ENCODE measurements at places on chromosomes 13 and 19.

DNA sequence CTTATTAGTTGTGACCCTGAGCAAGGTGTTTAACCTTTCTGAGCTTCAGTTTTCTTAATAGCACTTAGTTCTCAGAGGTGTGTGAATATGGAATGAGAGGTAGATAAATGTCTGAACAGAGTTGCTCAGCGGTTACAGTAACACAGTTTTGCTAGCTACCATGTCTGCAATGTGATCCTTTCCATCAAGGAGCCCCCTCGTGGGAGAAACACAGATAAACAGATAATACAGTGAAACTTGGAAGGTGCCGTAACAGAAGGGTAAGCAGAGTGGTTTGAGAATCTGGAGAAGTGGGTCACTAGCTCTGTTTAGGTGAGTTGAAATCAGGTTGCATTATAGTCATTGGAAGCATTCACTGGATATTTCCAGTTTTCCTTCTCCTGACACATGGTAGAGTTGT lies 38.9 kb downstream of the IRS2 start:
- H3K4me1 ChIP-seq = peaks cover 13% of the 10 kb centered on the region
- peaks cover 3% of the 10 kb centered on the region for H3K36me3 ChIP-seq
- no peak overlapping the region for H3K4me3 ChIP-seq
- DNase-seq = no peak
- H3K27me3 ChIP-seq = no peaks in the 10 kb centered on the region

GRCh38 chr13:111668451-111668850 lies 348.0 kb downstream of the TEX29 start:
- H3K36me3 ChIP-seq = no peaks in the 10 kb centered on the region
- DNase-seq = no peak
- H3K4me1 ChIP-seq = no peaks in the 10 kb centered on the region
- H3K27me3 ChIP-seq = no peaks in the 10 kb centered on the region
- H3K27ac ChIP-seq = no peak overlapping the region
- no peak overlapping the region for H3K4me3 ChIP-seq

DNA sequence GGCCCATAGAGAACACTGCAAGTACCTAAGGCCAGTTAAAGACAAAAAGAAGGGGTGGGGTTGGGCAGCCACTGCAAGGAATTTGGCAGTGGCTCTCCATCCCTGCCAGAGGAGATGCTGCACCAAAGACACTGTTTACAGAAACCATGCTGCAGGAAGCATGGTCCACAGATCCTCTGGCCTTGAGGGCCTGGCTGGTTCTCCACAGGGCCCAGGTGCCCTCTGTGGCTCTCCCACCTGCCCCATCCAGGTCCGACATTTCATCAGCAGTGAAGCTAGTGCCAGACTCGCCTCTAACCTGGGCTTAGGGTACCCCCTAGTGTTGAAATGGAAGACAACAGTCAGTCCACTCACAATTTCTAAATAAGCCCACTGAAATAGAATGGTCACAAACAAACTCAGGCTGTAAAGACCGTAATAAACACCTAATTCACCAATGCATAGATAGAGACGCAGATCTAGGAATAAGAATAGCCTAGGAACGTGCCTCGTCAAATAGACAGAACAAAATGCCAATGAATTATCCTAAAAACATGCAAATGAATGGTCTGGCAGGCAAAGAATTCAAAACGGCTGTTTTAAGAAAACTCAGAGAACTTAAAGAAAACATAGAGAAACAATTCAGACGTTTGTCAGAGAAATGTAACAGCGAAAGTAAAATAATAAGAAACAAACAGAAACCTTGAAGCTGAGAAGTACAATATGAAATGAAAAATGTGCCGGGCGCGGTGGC lies 23.3 kb downstream of the LYPD4 start:
- no peaks in the 10 kb centered on the region for H3K36me3 ChIP-seq
- H3K27ac ChIP-seq = no peak overlapping the region
- peaks cover 20% of the 10 kb centered on the region for H3K27me3 ChIP-seq
- DNase-seq = peak; percentile 56
- H3K4me1 ChIP-seq = peaks cover 3% of the 10 kb centered on the region

DNA sequence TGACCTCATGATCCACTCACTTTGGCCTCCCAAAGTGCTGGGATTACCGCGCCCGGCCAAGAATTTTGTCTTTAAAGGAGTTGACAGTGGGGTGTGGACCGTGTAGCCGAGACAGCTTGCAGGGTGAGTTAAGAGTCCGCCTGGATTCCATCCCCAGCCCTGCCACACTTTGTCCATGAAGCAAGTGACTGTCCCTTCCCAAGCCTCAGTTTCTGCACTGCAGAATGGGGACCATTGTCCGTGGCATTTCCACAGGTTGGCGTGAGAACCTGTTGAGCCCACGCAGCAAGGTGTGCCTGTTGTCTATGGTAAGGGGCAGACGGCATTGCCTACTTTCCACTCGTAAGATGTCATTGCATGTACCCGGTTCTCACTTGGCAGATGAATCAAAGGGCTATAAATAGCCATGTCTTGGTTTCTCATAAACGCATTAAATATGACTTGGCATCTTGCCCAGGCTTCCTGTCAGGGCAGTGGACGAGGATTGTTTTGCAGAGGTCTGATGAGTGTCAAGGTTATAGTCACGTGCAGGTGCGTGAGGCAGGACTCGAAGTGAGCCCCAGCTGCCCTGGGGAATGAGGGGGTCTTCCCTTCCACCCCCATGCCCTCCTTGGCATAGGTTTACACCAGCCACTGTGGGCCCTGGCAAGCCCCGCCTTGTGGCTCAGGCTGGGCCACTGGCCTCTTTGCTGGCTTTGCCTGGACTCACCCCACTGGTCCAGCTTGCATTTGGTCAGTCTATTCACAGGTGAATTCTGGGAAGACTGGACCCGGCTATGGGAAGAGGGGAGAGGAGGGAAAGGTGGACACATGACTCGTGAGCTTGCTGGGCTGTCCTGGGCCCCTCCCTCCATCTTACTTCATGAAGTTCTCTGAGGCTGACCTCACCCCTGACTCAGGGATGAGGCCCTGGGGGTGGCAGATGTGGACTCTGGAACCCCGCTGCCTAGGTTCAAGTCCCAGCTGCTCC lies 14.6 kb downstream of the FAM187B start:
- H3K27ac ChIP-seq = peak overlapping the region; percentile 96
- H3K27me3 ChIP-seq = no peaks in the 10 kb centered on the region
- peak overlapping the region; percentile 61 for H3K4me3 ChIP-seq
- H3K36me3 ChIP-seq = no peaks in the 10 kb centered on the region
- peak; percentile 76 for DNase-seq

GRCh38 chr19:39131255-39131755 lies 5.7 kb downstream of the PAK4 start:
- DNase-seq = no peak
- H3K4me1 ChIP-seq = peaks cover 40% of the 10 kb centered on the region
- no peaks in the 10 kb centered on the region for H3K36me3 ChIP-seq
- H3K27ac ChIP-seq = peak overlapping the region; percentile 41
- H3K27me3 ChIP-seq = no peaks in the 10 kb centered on the region
- H3K4me3 ChIP-seq = no peak overlapping the region

DNA sequence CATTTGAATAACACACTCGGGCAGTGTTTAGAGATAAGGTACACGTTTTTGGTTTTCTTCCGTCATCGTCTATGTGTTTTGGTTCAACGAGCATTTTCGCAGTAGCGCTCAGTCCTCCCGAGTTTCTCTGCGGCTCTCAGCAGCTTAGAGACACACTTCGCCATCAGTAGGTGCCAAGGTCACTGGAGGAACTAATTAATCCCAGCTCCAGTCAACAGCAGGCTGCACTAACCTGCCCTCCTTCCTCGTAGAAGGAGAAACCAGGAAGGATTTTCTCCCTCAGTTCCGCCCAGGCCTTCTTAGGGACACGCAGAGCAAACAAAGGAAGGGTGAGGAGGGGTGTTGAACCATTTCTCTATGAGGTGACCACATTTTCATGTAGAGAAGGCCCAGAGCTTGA lies 12.6 kb downstream of the MBNL2 start:
- H3K4me1 ChIP-seq = peaks cover 65% of the 10 kb centered on the region
- peaks cover 23% of the 10 kb centered on the region for H3K36me3 ChIP-seq

- peaks cover 78% of the 10 kb centered on the region for H3K4me1 ChIP-seq
- H3K27me3 ChIP-seq = no peaks in the 10 kb centered on the region
- H3K36me3 ChIP-seq = peaks cover 4% of the 10 kb centered on the region
Observed at GRCh38 chr13:75764251-75764925, 128.3 kb downstream of the LMO7 start.

GRCh38 chr19:24140099-24140498 lies 53.1 kb downstream of the ZNF254 start:
- H3K27me3 ChIP-seq = no peaks in the 10 kb centered on the region
- no peak overlapping the region for H3K4me3 ChIP-seq
- no peak for DNase-seq
- H3K4me1 ChIP-seq = no peaks in the 10 kb centered on the region

DNA sequence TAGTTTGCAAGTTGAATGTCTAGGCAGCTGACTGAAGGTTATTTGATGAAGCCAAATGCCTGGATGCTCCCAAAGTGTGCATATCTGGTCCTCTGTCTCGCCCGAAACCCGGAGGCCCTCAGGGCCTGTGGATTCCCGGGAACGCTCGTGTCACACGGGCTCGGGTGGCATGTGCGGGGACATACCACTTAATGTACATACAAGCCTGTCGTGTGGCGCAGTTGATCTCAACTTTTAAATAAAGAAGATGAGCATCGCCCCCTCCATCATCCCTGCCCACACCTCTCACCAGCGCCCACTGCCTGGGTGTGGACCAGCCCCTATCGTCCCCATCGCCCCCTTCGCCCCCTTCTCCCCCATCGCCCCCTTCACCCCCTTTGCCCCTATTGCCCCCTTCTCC lies 33.9 kb downstream of the ATP11A start:
- H3K4me3 ChIP-seq = no peak overlapping the region
- peaks cover 50% of the 10 kb centered on the region for H3K4me1 ChIP-seq
- peaks cover 5% of the 10 kb centered on the region for H3K36me3 ChIP-seq
- DNase-seq = no peak
- H3K27ac ChIP-seq = no peak overlapping the region
- no peaks in the 10 kb centered on the region for H3K27me3 ChIP-seq

DNA sequence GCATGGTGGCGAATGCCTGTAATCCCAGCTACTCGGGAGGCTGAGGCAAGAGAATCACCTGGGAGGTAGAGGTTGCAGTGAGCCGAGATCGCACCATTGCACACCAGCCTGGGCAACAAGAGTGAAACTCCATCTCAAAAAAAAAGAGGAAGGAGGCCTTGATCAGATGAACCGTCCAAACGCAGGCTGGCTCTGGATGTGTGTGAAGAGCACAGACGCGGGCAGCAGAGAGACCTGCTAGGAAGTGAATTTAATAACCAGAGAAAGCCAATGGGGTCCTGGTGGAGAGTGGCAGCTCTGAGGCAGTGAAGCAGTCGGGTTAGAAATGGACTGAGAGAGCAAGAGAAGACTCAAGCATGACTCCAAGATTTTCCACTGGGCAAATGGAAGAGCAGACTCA lies 136.5 kb downstream of the RNF17 start:
- H3K4me1 ChIP-seq = peaks cover 2% of the 10 kb centered on the region
- peaks cover 55% of the 10 kb centered on the region for H3K36me3 ChIP-seq
- H3K27me3 ChIP-seq = no peaks in the 10 kb centered on the region
- H3K27ac ChIP-seq = no peak overlapping the region

DNA sequence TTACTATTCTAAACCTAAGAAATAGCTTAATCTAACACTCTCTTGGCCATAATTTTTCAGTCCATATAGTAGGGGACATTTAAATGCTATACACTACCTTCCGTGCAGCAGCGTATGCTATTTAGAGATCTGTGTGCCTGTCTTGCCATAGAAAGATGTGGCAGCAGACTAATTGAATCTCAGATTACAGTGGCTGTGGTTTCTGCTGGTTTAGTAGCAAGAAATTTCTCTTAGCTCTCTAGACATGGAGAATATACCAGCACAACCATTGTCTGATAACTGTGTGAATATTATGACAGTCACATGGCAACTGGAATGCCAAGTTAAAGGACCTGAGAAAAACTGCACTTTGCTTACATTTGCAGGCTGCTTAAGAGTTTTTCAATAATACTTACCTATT lies 672.4 kb upstream of the MIR17HG start:
- DNase-seq = no peak
- no peak overlapping the region for H3K27ac ChIP-seq
- no peaks in the 10 kb centered on the region for H3K27me3 ChIP-seq
- no peak overlapping the region for H3K4me3 ChIP-seq
- H3K4me1 ChIP-seq = no peaks in the 10 kb centered on the region
- H3K36me3 ChIP-seq = no peaks in the 10 kb centered on the region

DNA sequence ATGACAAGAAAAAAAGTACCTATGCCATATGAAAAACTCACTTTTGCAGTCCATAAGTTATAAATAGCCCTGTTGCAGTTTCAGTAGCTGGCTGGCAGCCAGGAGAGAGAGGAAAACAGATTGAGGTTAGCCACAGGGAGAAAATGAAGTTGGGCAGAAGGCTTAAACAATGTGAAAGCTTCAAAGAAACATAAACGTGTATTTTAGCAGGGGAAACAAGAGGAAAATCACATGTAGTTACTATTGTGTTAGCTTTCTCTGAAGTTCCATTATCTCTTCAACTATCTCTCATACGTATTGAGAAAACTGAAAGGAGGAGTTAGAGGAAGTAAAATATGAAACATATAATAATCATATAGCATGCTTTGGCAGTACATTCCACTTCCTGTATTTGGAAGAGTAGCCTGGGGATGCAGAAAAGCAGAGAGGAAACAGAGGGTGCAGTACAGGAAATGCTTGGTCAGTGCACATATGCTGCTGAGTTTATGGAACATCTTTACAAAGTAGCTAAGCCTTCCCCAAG lies 1551.1 kb downstream of the EFNB2 start:
- H3K4me3 ChIP-seq = peak overlapping the region; percentile 11
- no peaks in the 10 kb centered on the region for H3K27me3 ChIP-seq
- H3K27ac ChIP-seq = peak overlapping the region; percentile 70
- H3K4me1 ChIP-seq = peaks cover 41% of the 10 kb centered on the region
- DNase-seq = peak; percentile 38
- no peaks in the 10 kb centered on the region for H3K36me3 ChIP-seq

- no peaks in the 10 kb centered on the region for H3K4me1 ChIP-seq
- no peak for DNase-seq
- no peak overlapping the region for H3K27ac ChIP-seq
- H3K36me3 ChIP-seq = no peaks in the 10 kb centered on the region
- H3K4me3 ChIP-seq = no peak overlapping the region
Observed at GRCh38 chr13:23279321-23279720, 98.5 kb downstream of the SGCG start.

GRCh38 chr19:14536926-14537692 lies 7.7 kb downstream of the TECR start:
- no peaks in the 10 kb centered on the region for H3K27me3 ChIP-seq
- peak overlapping the region; percentile 44 for H3K27ac ChIP-seq
- H3K4me1 ChIP-seq = peaks cover 48% of the 10 kb centered on the region
- peaks cover 34% of the 10 kb centered on the region for H3K36me3 ChIP-seq

- peaks cover 95% of the 10 kb centered on the region for H3K36me3 ChIP-seq
- DNase-seq = no peak
- no peaks in the 10 kb centered on the region for H3K27me3 ChIP-seq
- H3K4me3 ChIP-seq = no peak overlapping the region
Observed at GRCh38 chr19:19049406-19049805, 14.4 kb upstream of the SLC25A42 start.

GRCh38 chr19:46838160-46838559 lies 12.5 kb downstream of the AP2S1 start:
- H3K36me3 ChIP-seq = peaks cover 59% of the 10 kb centered on the region
- no peak for DNase-seq
- H3K27me3 ChIP-seq = no peaks in the 10 kb centered on the region
- H3K4me3 ChIP-seq = no peak overlapping the region
- no peak overlapping the region for H3K27ac ChIP-seq

Measured in activated T-cell treated with anti-CD3 and anti-CD28 coated beads, Interleukin-2, amount 50 U/mL, for 24 hours (primary cell).